ENCODE measurements at places on chromosomes 16 and 17.

DNA sequence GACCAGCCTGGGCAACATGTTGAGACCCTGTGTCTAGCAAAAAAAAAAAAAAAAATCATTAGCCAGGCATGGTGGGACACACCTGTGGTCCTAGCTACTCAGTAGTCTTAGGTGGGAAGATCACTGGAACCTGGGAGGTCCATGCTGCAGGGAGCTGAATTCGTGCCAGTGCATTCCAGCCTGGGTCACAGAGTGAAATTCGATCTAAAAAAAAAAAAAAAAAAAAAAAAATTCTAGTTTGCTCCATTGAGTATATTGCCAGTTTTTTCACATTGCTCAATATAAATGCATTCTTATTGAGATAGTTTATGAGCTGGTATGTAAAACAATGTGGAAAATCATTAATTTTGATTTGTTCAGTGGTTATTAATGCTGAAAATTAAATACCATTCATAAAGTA is 52.0 kb downstream of the ABHD15 start:
- DNase-seq = no peak

- no peak for DNase-seq
Measured at GRCh38 chr16:82497139-82497538, 129.6 kb upstream of the CDH13 start.

GRCh38 chr17:75277664-75278071 is 6.6 kb upstream of the MIF4GD start:
- DNase-seq = no peak

DNA sequence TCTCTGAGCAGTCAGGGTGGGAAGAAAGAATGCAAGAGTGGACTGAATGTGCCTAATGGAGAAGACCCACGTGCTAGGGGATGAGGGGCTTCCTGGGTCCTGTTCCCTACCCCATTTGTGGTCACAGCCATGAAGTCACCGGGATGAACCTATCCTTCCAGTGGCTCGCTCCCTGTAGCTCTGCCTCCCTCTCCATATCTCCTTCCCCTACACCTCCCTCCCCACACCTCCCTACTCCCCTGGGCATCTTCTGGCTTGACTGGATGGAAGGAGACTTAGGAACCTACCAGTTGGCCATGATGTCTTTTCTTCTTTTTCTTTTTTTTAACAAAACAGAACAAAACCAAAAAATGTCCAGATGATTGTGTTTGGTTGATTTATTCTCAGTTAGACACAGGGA is 14.1 kb downstream of the IGFBP4 start:
- no peak for DNase-seq

DNA sequence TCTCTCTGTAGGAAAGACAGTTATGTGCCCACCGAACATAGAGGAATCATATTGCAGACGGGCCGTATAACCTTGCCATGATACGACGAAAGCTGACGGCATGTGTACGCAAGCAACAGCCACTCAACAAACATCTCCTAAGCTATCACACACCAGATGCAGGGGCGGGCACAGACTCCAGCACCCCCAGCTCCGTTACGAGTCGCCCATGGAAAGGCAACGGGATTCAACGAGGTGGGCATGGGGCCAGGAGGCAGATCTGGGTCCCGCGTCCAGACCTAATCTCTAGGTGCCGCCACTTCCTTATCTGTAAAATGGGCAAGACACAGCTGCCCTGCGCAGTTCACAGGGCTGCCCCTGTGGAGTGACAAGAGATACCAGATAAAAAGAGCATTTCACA is 35.6 kb downstream of the ABR start:
- DNase-seq = no peak

GRCh38 chr16:7013990-7014389 is 318.7 kb upstream of the RBFOX1 start:
- no peak for DNase-seq
